ENCODE measurements at places on chromosomes 5 and 9.

GRCh38 chr9:14198841-14199455 lies 115.0 kb downstream of the NFIB start:
- DNase-seq = no peak

- DNase-seq = no peak
Observed at GRCh38 chr5:115262321-115263077, at the start of gene PGGT1B. Gene PGGT1B, minus strand, starts transcription at chr5:115262877. Its CDS starts 26 bp downstream, at chr5:115262851.

- DNase-seq = no peak
Observed at GRCh38 chr9:21686738-21687137, 115.7 kb upstream of the MTAP start.

- DNase-seq = no peak
Observed at GRCh38 chr5:140049205-140049604, 6.1 kb upstream of the NRG2 start.

DNA sequence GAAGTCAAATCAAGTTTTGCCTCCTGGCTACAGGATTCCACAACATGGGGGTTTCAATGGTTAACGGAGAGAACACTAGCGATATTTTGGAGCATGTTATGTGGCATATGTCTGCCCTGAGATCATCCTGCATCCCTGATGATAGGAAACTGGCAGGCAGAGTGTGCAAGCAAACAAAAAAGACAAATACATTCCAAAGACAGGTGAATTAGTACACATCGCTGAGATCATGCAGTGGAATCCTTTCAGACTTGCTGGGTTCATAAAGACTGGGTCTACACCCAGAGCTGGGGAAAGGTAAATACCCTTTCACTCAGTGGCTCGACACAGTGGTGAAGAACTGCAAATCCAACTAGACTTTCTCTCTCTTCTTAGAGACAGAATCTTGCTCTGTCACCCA lies 286.5 kb downstream of the EFNA5 start:
- no peak for DNase-seq

GRCh38 chr9:99051406-99051805 lies 53.5 kb upstream of the TGFBR1 start:
- DNase-seq = no peak

GRCh38 chr5:160929360-160929759 lies 77.3 kb upstream of the ATP10B start:
- DNase-seq = no peak

DNA sequence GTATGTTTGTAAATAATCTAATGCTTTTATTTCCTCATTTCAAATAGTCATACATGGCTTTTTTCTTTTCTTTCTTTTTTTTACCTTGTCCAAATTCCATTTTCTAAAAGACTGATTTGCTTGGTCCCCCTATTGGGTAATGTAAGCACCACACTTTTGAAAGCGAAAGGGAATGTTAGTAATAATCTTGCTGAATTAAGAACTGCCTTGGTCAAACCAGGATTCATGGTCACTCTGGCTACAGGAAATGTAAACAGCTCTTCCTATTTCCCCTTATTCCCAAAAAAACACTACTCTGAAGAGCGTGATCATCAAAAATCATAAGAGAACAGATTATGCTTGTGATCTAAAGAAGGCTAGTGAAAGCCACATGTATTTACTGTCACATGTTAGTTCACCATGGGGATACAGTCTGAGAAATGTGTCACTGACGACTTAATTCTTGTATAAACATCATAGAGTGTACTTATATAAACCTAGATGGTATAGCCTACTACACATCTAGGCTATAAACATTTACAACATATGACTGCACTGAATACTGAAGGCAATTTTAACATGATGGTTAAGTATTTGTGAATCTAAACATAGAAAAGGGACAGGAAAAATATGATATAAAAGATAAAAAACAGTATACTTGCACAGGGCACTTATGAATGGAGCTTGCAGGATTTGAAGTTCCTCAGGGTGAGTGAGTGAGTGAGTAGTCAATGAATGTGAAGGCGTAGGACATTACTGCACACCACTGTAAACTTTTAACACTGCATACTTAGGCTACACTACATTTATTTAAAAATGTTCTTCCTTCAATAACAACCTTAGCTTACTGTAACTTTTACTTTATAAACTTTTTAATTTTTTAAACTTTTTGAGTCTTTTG lies 75.3 kb downstream of the HMGCR start:
- peak; percentile 35 for DNase-seq

GRCh38 chr5:134982230-134982629 lies 14.5 kb downstream of the CATSPER3 start:
- no peak for DNase-seq

- no peak for DNase-seq
Observed at GRCh38 chr9:110900917-110901316, 137.4 kb downstream of the LPAR1 start.

DNA sequence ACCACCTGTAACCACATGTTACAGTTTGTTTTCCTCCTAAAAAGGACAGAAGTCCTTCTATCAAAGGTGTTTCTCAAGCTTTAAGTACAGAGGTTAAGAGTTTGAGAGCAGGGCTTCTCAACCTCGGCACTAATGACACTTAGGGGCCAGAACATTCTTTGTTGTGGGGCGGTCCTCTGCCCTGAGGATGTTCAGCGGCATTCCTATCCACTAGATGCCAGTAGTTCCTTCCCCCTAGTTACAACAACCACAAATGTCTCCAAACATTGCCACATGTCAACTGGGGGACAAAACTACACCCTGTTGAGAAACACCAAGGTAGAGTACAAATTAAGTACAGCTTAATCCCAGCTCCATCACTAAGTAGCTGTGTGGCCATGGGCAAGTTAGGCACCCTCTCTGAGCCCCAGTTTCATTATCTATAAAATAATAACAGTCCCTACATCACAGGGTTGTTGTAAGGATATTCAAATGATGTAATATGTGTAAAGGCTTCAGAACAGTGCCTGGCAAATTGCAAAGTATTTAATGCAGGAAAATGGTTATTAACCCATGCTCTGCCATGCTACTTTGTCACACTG lies 44.6 kb downstream of the PIP5K1B start:
- no peak for DNase-seq

GRCh38 chr5:102924963-102925362 lies 169.9 kb downstream of the PAM start:
- DNase-seq = no peak

- DNase-seq = no peak
Observed at GRCh38 chr5:153569036-153569435, 78.6 kb downstream of the GRIA1 start.

GRCh38 chr9:135547756-135548736 lies 2.1 kb downstream of the OBP2A start:
- no peak for DNase-seq

- DNase-seq = no peak
Observed at GRCh38 chr9:105066275-105066865, 138.4 kb upstream of the ABCA1 start.

- DNase-seq = no peak
Observed at GRCh38 chr5:137101544-137101943, 397.6 kb downstream of the SPOCK1 start.

DNA sequence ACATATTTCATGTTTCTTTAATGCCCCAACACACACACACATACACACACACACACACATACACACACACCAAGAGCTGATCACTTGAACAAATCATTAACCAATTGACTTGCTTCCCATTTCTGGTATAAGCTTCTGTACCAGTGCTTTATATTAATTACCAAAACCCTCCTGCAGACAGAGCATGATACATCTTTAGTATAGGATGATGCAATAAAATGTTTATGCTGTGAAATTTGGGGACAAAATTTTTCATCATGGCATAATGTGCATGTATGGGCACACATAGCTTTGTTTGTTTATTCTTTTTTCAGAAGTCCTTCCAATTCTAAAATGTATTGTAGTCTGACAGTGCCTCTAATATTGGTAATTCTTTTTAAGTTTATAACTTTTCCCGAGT lies 34.5 kb downstream of the SLC1A3 start:
- DNase-seq = no peak

Measured in HS-5 (cell line).